ENCODE measurements at places on chromosomes 11 and 22.

DNA sequence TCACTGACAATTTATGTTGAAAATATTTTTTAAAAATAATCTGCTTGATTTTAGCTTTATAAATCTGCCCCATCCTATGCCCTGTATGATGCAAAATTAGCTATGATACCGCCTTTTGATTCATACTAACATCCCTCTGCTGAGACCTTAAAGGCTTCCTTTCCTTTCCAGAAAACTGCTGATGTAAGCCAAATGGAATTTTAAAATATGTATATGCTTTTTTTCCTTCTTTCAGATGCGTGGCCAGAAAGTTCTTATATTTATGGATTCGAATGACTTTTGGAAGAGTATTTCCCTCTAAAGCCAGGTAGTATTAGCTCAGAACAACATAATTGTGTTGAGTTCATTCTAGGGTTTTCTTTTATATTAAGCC, 34.5 kb downstream of the SFI1 start:
- DNase-seq, result no peak

GRCh38 chr11:79221444-79222130, 219.2 kb downstream of the TENM4 start:
- DNase-seq, result no peak

- no peak for DNase-seq
These were observed 5.1 kb downstream of the SYT12 start for GRCh38 chr11:67027943-67028542.

GRCh38 chr11:9896902-9897301, 233.0 kb downstream of the SWAP70 start:
- DNase-seq, result no peak

- DNase-seq, result no peak
These were observed 161.9 kb downstream of the C11orf91 start for GRCh38 chr11:33538726-33539125.

GRCh38 chr11:93729129-93729616, 12.1 kb downstream of the TAF1D start:
- no peak for DNase-seq

GRCh38 chr11:69731110-69731509, 27.3 kb upstream of the FGF19 start:
- no peak for DNase-seq

- DNase-seq, result no peak
These were observed 92.0 kb upstream of the DDI1 start for GRCh38 chr11:103944251-103944940.

- no peak for DNase-seq
These were observed 58.9 kb downstream of the CDKN1C start for GRCh38 chr11:2826679-2827056.

DNA sequence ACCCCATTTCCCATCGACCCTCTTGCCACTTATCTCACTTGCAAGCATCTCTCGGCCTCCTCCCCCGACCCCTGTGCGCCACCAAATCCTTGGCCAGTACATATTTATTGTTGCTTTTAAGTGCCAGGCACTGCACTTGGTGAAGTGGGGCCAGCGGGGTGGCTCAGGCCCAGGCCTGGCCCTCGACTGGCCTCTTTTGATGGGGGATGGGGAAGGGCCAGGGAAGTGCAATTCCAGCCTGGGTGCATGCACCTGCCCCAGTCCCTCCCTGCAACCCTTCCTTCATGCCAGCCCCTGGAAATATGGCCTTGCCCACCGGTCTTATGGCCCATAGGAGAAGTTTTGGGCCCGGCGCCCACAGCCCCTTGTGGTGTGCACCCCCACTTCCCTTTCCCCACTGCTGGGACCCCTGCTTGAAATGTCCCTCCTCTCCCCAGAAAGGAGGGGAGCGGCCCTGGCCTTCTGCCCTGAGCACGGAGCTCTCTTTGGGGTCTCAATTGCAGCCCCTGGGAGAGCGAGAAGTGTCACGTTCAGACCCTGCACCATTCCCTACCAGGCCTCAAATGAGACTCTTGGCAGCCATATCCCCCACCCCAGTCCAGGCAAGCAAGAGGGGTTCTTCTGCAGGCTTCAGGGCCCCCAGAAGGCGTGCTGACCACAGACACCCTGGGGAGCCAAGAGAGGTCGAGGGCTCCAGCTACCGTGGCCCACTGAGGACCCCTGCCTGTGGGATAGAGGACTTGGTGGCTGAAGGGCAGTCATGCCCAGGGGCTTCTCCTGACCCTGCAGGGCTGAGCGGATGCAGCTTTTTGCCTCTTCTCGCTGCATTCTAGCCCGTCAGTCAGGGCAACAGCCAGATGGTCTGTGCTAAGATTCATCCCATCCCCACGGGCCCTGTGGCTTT, 961 bp downstream of the SUSD2 start:
- peak; percentile 47 for DNase-seq

GRCh38 chr11:112786886-112787530, 174.2 kb upstream of the NCAM1 start:
- no peak for DNase-seq

DNA sequence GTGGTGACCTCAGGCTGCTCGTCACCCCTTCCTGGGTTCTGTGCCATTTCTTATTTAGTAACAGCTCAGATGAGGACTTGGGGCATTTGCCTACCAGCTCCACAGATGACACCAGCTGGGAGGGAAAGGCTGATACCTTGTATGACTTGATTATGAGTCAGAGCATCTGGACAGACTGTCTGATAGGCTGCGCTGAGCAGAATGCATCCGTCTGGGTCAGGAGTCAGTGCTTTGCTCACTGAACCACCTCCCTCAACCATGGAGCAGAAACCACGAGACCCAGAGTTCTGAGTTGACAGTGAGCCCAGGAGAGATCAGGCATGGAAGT, 6.8 kb downstream of the ST14 start:
- no peak for DNase-seq

DNA sequence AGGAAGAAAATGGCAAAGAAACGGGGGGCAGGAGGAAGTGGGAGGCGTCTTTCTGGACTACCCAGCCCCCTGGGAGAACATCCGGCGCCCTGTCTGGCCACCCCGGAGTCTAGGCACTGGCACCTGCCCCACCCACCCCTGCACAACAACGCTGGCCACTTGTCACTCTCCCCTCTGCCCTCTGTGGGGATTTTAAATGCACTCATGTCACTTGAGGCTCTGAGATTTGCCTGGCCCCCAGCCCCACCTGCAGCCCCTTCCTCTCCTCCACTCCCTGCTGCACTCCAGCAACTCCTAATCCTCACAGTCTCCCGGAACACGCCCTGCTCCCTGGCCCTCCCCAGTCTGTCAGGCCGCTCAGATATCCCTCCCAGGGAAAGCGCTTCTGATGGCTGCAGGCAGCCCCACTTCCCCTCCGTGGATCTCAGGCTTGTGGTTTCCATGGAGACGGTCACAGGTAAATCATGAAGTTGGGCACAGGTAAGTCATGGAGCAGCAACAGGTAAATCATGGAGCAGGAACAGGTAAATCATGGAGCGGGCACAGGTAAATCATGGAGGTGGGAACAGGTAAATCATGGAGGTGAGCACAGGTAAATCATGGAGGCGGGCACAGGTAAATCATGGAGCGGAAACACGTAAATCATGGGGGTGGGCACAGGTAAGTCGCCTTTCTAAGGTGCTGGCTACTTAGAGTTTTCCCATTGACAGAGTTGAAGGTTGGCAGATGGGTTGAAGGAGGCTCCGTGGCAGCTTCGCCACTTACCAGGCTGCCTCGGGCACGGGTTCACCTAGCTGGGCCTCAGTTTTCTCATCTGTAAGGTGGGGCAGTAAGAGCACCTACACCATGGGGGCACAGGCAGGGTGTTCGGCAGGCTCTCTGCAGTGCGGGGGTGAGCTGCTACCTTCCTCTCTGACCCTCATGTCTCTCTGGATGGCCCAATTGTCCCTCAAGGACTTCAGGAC, 79.0 kb upstream of the SHISAL1 start:
- peak; percentile 27 for DNase-seq
